Activated T-helper 17 cell treated with anti-CD3 and anti-CD28 coated beads, Interleukin-2, amount 50 U/mL, for 72 hours (primary cell): ENCODE measurements at places on chromosomes 3 and 15. TPM values are rescaled to one million over a fixed set of nuclear protein-coding genes. Genes with fewer than 3 reads are reported as not detected.

GRCh38 chr3:5035113-5035512, 55.9 kb downstream of the BHLHE40 start:
- ATAC-seq = no peak

- no peak for ATAC-seq
Measured at GRCh38 chr3:164507886-164508285, 570.4 kb downstream of the SI start.

GRCh38 chr3:140117096-140117526, 182.1 kb downstream of the CLSTN2 start:
- no peak for ATAC-seq

GRCh38 chr3:195071916-195072820, 198.8 kb downstream of the XXYLT1 start:
- ATAC-seq = no peak

- ATAC-seq = peak; percentile 51
Measured at GRCh38 chr3:45057557-45057956, 31.5 kb downstream of the CLEC3B start.

- ATAC-seq = peak; percentile 94
Measured at GRCh38 chr15:69573815-69574475, 121.3 kb downstream of the RPLP1 start.

GRCh38 chr15:44550256-44550655, 13.3 kb downstream of the EIF3J start:
- ATAC-seq = no peak

- ATAC-seq = no peak
Measured at GRCh38 chr15:96123028-96123400, 207.5 kb upstream of the NR2F2 start.

DNA sequence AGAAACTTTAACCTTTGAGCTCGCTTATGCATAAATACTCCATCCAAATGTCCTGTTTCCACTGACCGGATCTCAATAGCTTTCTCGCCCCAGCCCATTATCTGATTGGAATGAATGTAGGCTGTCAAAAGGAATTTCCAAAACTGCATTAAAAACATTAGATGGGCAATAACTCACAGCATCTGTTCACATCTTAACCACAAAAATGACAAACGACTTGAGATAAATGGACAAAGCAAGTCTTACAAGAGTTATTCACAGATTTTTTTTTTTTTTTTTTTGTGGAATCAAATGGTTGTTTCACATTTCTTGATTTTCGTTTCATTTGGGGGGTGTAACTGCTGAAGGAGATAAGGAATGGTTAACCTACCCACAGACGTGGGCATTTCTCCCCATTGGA, 39.7 kb upstream of the SLC2A2 start:
- ATAC-seq = no peak

- ATAC-seq = peak; percentile 43
Measured at GRCh38 chr15:67067930-67068551, 2.6 kb downstream of the SMAD3 start.

DNA sequence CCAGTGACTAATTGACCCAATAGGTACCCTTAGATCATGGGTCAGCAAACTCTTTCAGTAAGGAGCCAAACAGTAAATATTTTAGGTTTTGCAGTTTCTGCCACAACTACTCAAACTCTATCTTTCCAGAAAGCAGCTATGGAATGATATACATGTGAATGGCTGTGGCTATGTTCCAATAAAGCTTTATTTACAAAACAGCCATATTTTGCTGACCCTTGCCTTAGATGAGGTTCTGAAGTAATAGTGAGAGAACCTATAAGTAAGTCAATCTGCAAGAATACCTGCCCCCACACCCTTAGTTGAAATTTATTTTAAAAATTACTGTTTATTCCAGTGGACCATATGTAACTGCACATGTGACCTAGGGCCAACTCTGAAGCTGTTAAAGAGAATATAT, 134.0 kb downstream of the CMSS1 start:
- no peak for ATAC-seq

GRCh38 chr3:150793641-150794040, 30.7 kb upstream of the SIAH2 start:
- no peak for ATAC-seq

DNA sequence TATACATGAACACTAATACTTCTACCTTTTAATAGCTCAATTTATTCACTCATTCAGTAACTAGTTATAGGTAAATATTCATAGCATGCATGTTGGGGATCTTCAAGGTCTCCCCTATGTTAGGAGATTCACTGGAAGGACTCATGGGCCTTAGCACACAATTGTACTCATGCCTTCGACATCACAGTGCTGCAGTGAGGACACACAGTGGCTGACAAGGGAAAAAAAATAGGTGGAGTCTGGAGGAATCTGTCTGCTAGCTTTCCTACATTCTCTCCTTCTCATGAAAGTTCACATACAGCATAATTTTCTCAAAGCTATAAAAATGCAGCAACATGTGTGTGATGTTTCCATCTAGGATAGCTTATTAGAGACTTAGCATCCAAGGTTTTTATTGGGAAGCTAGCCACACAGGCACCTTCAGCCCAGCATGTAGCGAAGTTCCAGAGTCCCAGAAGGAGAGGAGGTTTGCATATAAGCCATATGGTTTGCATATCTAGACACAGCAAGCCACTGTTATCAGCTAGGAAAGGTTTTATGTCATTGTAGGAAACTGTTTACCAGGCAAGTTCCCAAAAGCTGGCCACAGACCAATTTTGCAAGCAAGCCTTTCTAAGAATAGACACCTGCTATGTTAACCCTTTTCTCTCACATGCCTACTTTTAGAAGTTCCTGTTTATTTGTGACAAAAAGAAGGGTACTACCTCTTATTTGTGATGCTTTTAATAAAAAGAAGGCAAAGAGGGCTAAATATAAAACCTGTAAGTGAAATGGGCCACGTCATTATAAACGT, 46.4 kb downstream of the MORC1 start:
- no peak for ATAC-seq

DNA sequence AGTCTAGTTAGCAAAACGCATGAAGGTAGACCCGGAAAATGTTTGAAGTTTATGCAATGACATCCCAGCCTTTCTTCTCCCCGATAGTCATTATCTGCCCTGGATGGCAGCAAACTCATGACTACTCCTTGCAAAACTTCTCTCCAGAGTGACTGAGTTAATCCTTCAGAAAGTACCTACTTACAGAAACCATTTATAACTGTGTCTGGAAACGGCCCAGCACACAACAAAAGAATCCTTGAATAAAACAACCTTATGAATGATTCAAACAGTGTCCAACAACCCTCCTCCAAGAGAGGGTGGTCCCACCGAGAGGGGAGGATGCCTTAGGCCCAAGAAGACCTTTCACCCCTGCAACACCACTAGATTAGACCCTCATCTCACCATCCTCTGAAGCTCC, 14.2 kb downstream of the ST8SIA2 start:
- ATAC-seq = no peak

GRCh38 chr3:149623824-149624223, 34.0 kb downstream of the WWTR1 start:
- no peak for ATAC-seq

DNA sequence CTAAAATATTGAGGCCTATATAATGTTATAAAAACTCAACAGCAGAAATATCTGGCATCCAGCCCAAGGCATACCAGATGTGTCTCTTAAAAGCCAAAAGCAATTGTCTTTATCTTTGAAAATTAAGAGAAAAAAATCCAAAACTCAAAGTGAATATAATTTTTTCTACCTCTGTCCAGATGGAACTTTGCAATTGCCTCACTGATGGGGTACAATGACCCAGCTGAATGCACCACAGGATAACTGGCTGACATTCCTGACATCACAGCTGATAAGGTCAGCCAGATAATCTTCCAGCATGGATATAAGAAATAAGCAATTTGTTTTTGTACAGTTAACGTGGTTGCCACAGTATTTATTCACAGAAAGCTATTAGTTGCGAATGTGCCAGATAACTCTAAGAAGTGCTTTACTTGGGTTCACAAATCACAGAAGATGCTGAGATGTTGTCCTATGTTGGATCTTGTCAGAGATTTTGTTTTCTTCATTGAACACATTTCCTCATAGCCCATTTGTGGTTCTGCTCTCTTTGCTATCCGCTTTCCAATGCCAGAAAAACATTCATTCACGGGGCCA, 566.9 kb upstream of the CCDC54 start:
- ATAC-seq = no peak

- ATAC-seq = no peak
Measured at GRCh38 chr15:101639667-101640066, 12.5 kb downstream of the TM2D3 start.

DNA sequence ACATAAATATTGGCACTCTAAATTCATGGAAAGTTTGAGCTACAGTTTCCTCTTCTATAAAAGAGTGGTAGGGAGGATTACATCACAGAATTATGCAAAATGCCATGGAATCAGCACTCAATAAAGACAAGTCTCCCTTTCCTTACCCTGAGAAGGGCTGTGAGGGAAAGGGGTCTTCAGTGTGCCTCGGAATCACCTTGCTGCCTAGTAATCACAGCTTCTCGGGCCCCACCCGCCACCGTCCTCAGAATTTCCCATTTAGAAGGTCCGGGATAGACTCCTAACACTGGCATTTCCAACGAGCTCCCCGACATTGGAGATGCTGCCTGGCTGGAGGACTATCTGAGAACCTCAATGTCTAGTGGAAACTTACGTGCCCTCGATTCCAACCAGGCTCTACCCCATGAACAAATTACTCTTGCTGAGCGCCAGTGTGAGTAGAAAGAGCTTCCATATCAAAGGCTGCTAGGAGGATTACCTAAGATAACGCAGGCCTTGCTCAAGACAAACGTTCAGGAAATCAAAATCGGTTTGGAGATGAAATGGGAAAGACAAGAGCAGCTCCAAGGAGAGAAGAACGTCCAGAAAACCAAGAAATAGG, 92.1 kb upstream of the CHD2 start:
- ATAC-seq = no peak

GRCh38 chr3:69809076-69809835, 70.0 kb downstream of the MITF start:
- ATAC-seq = no peak

- ATAC-seq = peak; percentile 90
Measured at GRCh38 chr15:60077581-60078359, 73.7 kb downstream of the FOXB1 start.

GRCh38 chr3:11558918-11559815, 84.5 kb downstream of the VGLL4 start:
- no peak for ATAC-seq

GRCh38 chr3:13245615-13245978, 172.4 kb upstream of the IQSEC1 start:
- ATAC-seq = no peak

- ATAC-seq = no peak
Measured at GRCh38 chr15:88428053-88428452, 39.1 kb downstream of the MRPL46 start.

- ATAC-seq = no peak
Measured at GRCh38 chr3:109702976-109703375, 365.6 kb upstream of the DPPA4 start.

GRCh38 chr15:98080791-98081190, 120.3 kb downstream of the ARRDC4 start:
- ATAC-seq = no peak

DNA sequence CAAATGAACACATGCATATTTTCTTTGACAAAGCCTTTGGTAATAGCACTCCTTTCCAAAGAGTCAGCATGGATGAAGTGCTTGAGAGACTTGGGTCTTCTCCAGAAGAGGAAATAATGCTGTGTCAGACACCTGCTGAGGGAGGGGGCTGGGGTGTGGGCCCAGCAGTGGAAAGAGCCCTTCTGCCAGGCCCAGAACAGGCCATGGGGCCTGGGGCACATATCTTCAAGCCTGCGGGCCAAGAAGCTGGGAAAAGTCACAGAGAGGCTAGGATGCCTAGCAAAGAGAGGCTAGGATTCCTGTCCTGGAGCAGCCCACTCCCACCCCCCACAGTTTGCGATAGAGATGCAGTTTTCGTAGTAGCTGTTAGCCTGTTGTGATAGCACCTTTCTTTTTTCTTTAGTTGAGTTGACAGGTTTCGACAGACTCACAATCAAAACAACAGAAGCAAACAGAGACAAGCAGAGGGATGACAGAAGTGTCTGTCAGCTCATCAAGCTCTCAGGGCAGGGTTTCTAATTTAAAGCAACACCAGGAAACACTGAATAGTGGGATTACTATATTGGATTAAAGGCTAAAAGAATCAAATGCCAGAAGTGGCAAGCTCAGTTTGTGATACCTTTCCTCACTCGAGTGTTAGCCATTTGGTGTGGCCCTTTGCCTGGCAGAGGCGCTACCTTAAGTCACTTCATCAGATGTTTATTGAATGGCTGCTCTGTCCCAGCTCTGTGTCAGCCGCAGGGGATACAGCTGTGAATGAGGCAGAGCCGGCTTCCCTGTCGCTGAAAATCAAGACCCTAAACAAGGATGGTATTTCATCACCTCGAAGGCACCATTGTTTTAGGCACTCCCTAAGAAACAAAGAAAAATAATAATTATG, 19.0 kb downstream of the CMTM7 start:
- ATAC-seq = no peak

GRCh38 chr3:127000761-127001160, 17.8 kb downstream of the PLXNA1 start:
- ATAC-seq = no peak

DNA sequence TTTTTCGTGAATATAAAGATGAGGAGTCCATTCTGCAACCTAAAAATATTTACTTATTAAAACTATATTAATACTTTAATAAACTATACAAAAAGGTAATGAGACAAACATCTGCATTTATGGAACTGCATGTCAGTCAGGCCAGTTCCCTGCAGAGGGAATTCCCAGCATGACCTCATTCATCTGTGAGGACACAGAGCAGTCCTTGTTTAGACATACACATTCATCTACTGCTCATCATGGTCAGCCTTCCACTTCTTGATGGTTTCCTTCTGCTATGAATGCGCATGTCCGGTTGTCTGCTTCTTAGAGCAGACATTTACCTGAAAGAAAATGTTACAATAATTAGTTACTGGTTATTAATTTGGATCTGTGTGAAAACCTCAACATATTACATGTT, 3.3 kb upstream of the ACTR8 start:
- ATAC-seq = no peak

Gene CRYGS
- total RNA-seq = 4.9 TPM

Gene BMF
- total RNA-seq = 3.2 TPM

Gene SPESP1
- total RNA-seq = 1.1 TPM

Gene SNX1
- 126 TPM for total RNA-seq

Gene INKA1
- total RNA-seq = 0.32 TPM

Gene TMEM212
- total RNA-seq = not detected

Gene POLR2M
- 69.7 TPM for total RNA-seq

Gene PLA2G4D
- 0.09 TPM for total RNA-seq

Gene FBXW12
- not detected for total RNA-seq

Gene GRIP2
- total RNA-seq = 0.21 TPM

Gene CHST2
- total RNA-seq = 8.0 TPM

Gene IL17RB
- 1.8 TPM for total RNA-seq

Gene FOXB1
- 0.77 TPM for total RNA-seq
